Non-pigmented ciliary epithelial cell (primary cell): ENCODE measurements at places on chromosomes 6 and 20.

DNA sequence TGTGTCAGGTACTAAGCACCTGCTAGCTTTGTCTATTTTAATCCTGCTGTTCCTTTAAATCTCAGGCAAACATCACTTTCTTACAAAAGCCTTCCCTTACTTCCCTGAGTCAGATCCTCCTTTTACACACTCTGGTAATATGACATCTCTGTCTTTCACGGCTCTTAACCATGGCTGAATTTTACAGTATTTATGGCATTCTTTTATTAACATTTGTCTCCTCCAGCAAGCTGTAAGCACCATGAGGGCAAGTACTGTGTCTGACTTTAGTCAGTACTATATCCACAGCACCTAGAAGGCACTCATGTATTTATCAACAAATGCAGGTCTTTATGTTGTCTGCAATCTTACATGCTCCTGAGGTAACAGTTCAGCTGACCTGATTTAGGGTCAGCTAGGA is 33.7 kb upstream of the HBS1L start:
- no peak for DNase-seq

DNA sequence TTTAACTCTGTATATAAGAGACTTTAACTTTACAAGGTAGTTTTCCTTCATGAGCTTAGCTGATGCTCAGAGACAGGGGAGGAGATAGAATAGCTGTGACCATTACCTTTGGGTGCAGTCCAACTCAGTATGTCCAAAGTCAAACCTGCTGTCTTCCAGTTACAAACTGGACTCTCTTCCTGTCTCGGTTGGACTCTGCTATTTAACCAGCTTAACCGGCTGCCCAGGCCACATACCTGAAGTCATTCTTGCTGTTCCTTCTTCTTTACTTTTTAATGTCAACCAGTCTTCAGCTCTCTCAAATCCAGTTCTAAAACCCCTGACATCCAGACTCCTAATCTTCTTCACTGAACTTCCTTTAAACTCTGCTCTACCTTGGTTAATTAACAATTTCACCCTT is 138.3 kb upstream of the TSHZ2 start:
- no peak for DNase-seq

GRCh38 chr6:151808371-151809241 is 1.1 kb downstream of the ESR1 start:
- DNase-seq, result no peak

GRCh38 chr6:45654673-45655072 is 276.9 kb upstream of the SUPT3H start:
- no peak for DNase-seq

- peak; percentile 74 for DNase-seq
These were observed 446.7 kb downstream of the GJA1 start for GRCh38 chr6:121881974-121882667.

GRCh38 chr6:14337152-14337551 is 219.6 kb downstream of the CD83 start:
- DNase-seq, result no peak

GRCh38 chr6:104212977-104213668 is 646.6 kb downstream of the HACE1 start:
- no peak for DNase-seq

GRCh38 chr6:154164397-154164796 is 125.4 kb downstream of the OPRM1 start:
- DNase-seq, result peak; percentile 10

GRCh38 chr6:7006515-7007191 is 101.1 kb upstream of the RREB1 start:
- DNase-seq, result no peak

GRCh38 chr6:33343953-33344611 is 26.5 kb upstream of the ZBTB22 start:
- no peak for DNase-seq

DNA sequence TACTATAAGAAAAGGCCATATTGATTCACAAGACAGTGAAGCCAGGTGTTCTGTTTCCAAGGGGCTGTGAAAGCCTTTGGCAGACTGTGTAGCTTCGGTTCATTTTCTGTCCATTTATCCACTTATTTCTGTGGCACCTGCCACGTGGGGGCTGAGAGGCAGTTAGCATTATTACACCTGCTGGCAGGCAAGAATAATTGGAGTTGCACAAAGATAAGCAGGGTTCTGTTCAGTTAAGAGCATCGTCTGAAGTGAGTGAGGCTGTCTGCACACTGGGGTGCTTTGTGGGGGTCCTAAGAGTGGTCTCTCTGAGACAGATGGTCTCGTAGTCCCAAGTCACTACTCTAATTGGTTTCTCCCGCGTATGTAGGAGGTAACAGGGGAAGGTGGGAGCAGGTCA is 60.6 kb upstream of the CCN6 start:
- no peak for DNase-seq

GRCh38 chr20:44706301-44707017 is 8.7 kb upstream of the CCN5 start:
- no peak for DNase-seq

- DNase-seq, result no peak
These were observed 6.6 kb downstream of the CDC25B start for GRCh38 chr20:3802524-3803239.

DNA sequence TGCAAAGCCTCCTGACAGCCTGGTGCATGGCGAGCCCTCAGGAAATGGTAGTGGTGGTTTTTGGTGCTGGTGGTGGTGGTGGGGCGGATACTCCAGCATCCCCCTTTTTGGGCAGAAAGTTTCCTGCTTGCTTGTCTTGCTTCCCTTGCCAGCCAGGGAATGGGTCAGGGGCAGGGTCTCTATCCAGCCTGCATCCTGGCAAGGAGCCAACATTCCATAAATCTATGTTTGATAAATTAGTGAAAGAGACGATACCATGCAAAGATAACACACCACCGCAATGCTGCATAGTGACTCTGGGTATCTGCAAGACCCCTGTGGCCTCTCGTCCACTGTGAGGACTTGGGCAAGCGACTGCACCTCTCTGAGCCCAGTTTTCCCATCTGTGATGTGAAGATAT is 246.2 kb downstream of the LRFN2 start:
- no peak for DNase-seq

DNA sequence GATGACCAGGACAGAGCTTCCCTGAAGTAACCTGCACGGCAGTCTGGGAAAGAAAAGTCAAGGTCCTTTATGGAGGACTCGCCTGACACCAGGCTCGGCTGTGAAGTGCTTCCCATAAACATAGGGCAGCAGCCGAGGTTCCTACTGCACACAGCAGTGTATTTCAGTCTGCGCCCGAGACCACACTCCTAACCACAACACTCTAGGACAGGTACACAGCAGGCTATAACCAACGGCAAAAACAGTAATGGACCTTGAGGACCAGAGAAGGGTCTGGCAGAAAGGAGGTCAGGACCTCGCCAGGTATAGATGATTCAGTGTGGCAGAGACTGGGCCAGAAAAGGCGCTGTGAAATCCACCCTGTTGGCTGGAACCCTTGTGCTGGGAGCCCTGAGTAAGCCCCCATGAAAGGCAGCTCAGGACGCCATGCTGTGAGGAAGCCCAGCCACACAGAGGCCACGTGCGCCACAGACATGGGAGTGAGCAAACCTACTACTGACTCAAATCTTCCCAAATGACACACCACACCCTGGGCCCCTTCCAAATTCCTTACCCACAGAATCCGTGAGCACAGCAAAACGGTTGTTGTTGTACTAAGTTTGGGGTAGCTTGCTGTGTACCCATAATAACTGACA is 129.6 kb upstream of the CST7 start:
- no peak for DNase-seq

DNA sequence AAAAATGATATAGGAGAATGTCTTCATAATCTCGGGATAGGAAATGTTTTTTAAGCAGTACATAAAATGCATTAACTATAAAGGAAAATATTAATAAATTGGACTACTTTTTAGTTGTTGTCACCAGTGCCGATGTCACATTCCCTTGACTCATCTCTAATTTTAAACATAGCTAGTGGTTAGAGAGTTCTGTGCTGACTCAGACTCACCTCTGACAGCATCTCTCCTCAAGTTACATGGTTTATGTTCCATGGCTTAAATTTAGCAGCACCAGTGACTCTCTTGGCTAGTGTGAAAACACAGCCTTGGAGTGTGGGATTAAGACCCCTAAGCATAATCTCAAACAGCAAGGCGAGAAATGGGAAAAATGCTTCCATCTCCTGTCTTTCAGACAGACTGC is 311.8 kb upstream of the MMS22L start:
- peak; percentile 56 for DNase-seq

GRCh38 chr6:72984981-72985665 is 240.2 kb downstream of the KHDC1L start:
- DNase-seq, result no peak

- DNase-seq, result no peak
These were observed 1.1 kb downstream of the NT5DC1 start for GRCh38 chr6:116101790-116102189.

GRCh38 chr6:169201985-169202384 is 51.7 kb downstream of the THBS2 start:
- DNase-seq, result no peak

GRCh38 chr20:32164984-32165735 is 42.4 kb downstream of the PLAGL2 start:
- no peak for DNase-seq

DNA sequence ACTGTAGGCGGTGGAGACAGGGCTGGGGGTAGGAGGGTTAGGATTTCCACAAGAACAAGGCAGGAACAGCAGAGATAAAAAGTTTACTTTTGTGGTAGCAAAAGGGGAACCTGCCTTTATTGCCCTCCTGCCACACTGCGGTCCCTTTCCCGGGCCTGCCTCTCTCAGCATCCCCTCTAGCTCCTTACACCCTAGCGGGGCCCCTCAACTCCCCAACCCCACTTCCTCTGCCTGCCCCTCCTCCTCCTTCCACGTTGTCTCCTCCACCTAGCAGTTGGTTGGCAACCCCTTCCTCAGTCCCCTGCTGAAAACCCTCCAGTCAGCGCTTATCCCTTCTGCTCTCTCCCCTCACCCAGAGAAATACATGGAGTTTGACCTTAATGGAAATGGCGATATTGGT is 714 bp downstream of the AIF1 start:
- DNase-seq, result no peak

GRCh38 chr6:81252231-81252630 is 500.2 kb downstream of the TENT5A start:
- DNase-seq, result no peak

- DNase-seq, result no peak
These were observed 521 bp downstream of the CDK5RAP1 start for GRCh38 chr20:33400812-33401183.

DNA sequence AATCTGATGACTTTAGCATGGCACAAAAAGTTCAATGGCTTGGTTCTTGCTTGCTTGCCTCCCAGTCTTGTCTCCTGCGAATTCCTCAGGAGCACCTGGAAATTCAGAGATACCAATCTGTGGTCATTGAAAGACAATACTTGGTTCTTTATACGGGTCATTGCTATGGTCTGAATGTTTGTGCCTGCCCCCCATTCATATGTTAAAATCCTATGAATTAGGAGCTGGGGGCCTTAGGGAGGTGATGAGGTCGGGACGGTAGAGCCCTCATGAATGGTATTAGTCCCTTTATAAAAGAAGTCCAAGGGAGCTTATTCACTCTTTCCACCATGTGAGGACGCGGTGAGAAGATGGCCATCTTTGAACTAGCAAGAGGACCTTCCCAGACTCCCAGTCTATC is 721.8 kb downstream of the UTRN start:
- no peak for DNase-seq

DNA sequence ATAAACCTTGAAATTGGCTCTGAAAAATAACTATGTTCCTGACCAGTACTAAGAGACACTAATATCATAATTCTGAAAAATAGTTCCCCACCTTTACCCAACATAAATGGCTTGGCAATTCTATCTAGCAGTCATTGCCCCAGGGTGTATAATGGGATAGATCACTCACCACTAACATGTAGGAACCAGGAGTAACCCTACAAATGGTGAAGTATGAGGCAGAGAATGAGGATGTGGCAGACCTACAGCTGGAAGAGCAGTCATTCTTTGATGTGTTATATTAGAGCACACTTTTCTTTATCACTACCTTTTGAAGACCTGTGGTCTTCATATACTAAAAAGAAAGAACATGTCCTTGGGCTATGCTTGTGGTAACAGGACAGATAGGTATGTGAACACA is 136.5 kb upstream of the SYNDIG1 start:
- no peak for DNase-seq

DNA sequence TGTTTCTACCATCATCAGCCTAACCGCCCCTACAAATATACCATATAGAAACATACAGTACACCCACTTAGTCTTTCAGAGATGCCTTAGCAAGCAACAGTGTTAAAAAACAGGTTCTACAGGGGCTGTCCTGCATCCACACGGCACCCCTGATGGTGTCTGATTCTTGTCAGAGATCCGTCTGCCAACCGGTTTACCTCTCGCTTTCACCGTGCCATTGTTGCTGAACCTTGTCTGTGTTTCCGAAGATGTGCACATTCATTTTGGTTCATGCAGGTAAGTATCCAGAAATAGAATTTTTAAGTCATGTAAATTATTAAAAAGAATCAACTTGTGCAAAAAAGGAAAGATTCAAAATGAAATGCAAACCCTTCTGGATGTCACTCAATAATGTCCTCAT is 52.9 kb downstream of the EPHA7 start:
- no peak for DNase-seq

GRCh38 chr6:26156850-26157250 is 69.6 kb downstream of the HFE start:
- DNase-seq, result no peak

GRCh38 chr6:152085451-152085921 is 278.0 kb downstream of the ESR1 start:
- no peak for DNase-seq

GRCh38 chr6:56076033-56076432 is 171.3 kb downstream of the COL21A1 start:
- DNase-seq, result no peak

GRCh38 chr20:7505152-7505834 is 435.0 kb downstream of the HAO1 start:
- DNase-seq, result no peak

DNA sequence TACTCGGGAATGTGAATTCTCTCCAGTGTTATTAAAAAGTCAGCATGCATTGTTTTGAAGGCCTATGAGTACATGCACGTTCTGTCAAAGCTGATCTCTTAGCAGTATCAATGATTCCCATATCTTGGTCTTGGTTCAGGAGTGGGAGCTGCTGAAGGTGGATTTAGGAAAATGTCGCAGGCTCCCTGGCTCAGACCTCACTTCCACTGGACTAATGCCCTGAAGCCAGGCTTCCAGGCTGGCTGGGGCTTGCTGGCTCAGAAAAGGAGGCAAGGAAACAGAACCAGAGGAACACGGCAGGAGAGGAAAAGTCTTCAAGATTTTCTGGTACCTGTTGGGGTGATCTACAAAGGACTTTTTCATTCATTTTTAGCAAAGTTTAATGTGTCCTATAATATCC is 81.6 kb downstream of the OLIG3 start:
- DNase-seq, result no peak
